ENCODE measurements at places on chromosomes 1 and 21.

DNA sequence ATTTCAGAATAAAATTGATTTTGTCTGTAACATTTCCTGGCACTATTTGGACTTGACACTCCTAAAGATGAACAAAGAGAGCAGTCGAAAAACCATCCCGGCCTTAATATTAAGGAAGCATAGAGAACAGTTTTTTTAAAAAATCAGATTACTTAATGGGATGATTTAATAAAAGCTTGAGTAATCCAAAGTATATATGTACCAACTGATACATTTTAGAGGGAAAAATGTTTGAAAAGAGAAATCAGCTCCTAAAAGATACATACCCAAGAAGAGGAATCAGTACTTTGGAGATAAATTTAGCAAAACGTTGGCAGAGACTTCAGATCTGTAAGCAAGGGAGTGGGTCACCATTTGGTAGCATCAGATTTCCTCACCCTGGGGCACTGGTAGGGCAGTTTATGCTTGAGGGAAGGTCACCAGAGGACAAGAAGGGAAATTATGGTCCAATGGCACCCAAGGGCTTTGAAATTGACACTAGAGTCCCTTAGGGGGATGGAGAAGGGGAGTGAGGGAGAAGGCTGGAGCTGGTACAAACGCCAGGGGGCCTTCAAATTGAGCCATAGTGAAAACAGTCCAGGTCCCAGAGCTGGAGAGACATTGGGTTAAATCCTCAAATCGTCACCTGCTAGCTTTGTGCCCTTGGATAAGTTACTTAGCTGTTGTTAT is 5.9 kb downstream of the SLAMF7 start:
- DNase-seq: no peak

GRCh38 chr21:45348591-45349327 is 56.2 kb upstream of the COL18A1 start:
- DNase-seq: no peak

- DNase-seq: no peak
Observed at GRCh38 chr1:218852527-218852926, 321.2 kb upstream of the LYPLAL1 start.

- DNase-seq: no peak
Observed at GRCh38 chr1:77538956-77539518, 143.4 kb downstream of the ZZZ3 start.

DNA sequence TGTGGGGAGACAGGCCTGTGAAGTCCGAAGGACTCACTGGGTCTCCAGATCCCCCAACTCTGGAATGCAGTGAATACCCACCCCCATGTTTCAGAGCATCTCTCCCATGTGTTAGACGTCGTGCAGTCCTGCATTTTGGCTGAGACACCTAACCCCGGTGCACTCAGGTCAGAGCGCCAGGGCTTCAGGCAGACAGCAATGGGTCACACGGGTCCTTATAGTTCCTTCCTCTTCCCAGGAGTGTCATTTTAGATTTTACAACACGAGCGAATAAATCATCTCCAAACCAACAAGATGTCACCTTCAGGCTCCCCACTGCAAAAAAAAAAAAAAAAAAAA is 5.1 kb downstream of the PRRX1 start:
- no peak for DNase-seq

DNA sequence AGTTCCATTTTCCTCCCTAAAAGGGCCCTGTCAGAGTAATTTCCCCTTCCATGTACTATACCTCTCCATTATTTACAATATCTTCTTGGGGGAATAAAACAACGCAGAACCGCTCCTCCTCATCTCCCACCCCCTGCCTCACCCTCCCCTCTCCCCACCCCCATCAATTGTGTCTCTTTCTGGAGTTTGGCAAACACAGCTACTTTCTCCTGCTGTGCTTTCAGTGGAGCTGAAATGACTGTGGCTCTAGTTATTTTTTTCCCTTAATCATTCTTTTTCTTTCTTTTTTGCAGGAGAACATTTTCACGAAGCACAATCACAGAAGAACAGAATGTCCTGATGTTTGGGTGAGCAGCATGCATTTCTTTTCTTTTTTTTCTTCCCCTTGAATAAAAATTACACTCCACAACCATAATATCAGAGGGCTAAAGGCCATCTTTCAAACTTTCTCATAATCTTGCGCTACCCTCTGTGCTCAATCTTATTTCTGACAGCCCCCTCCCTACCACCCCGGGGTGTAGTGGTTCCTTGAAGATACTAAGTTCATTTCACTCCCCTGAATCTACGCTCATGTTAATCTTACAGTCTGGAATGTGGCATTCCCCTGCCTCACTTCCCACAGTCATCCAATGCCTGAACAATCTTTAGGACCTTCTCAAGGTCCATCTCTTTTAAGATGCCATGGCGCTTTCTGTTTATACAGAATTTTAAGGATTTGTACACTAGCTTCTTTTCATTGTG is 8.8 kb upstream of the PLXNA2 start:
- DNase-seq: no peak

Measured in NCI-H1048 (cell line).